ENCODE measurements at places on chromosomes 1 and 21.

DNA sequence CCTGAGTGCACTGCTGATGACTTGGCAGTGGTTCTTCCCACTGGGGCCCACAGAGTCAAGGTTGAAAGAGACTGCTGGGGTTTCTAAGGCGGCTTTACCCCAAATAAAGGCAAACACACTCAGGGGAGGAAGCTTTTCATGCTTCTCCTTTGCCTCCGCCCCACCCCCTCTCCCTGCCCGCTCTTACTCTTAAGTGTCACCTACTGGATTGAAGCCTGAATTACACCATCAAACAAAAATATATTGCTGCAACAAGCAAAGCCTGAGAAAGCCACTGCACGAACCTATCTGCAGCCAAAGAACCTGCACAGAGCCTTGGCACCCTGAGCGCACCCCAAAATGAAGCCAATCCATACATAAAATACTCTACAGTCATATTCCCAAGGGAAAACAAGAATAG is 63.1 kb downstream of the PTGFR start:
- DNase-seq = no peak

DNA sequence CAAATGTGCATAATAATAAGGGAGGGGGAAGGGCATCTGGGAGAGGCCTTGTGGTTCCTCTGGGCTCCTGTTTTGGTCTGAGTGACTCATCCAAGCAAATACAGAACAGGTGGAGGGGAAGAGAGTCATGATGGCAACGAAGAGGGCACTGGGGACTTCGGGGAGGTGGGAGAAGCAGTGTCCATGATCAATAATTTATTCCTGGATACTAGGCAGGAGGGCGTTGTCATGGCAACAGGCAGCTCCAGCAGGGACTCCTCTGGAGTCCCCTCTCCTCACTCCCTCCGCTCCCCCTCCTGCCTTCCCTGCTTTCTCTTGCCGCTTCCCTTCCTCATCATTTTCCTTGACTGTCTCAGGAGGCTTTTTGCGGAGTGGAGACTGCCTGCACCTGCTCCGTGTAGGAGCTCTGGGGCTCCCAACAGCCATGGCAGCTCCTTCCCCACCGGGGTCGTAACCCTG is 12.3 kb upstream of the NFASC start:
- DNase-seq = no peak

GRCh38 chr1:204623894-204624361 is 61.6 kb downstream of the LRRN2 start:
- no peak for DNase-seq

DNA sequence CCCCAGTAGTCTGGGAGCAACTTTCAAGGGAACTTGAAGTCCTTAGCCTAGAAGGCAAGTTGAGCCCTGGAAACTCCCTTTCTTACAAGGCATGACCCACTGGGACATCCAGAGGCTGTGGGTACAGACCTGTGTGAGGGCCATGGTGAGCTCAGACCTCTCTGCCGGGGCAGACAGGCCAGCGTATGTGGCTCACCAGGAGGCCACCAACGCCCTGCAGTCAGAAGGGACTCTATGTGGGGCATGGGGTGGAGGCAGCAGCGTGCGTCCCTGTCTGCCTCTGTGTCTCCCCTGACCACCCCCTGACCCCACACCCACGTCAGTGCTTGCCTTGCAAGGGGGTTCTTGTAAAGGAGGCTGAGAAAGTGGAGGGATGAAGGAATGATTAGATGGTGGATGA is 10.8 kb downstream of the COQ8A start:
- no peak for DNase-seq
